ENCODE measurements at places on chromosomes 2 and 18.

GRCh38 chr2:111686994-111687393 is 197.0 kb downstream of the ANAPC1 start:
- DNase-seq = no peak

GRCh38 chr2:135650721-135651120 is 90.9 kb upstream of the UBXN4 start:
- no peak for DNase-seq

GRCh38 chr2:180482696-180483095 is 475.6 kb upstream of the CWC22 start:
- no peak for DNase-seq

GRCh38 chr2:132757002-132757589 is 87.1 kb upstream of the LYPD1 start:
- no peak for DNase-seq

GRCh38 chr18:74841248-74841647 is 243.6 kb downstream of the ZNF407 start:
- no peak for DNase-seq

DNA sequence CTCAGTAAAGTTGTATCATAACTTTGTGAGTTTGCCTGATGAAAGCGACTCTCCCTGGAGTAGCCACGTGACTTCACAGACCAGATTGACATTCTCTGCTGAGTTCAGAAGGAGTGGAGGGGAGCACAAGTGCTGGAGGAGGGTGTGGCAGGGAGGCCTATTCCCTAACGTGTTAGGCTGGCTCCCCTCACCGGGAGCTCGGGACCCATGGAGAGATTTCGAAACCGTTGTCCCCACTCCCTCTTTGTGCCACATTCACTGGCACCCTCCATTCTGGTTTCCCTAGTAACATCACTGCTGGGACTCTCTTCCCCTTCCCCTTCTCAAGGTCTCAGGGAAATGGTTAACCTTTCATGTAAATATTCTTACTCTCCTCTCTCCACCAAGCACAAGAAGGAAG is 279.9 kb downstream of the ALPK2 start:
- no peak for DNase-seq

DNA sequence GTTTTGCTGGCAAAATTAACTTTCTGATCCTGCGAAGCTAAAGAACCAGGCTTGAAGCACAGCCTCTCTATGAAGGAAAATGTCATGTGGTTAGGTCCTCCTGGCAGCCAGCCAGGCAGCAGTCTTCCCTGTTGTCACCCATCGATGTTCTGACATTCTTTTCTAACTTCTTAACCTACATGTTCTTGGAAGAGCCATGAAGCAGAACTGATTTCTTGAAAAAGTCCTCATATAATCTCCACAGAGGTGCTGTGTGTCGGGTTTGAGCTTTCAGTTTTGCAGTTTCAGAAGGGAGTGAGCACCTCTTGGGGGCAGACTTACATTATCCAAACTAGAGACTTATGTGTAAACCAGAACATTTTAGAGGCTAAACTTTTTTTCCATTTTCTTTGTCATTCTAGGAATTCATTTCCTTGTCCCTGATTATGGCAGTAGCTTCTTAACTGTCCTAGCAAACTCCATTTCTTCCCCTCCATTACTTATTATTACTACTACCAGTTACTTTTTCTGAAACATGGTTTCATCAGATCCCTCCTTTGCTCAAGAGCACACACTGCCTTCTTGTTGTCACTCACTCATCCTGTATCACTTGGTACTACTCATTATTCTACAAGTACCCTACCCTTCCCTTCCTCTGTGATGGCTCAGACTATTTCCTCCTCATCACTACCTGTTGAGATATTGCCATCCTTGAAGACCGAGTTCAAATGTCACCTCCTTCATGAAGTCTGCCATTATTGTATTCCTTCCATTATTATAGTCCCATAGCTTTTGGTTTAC is 31.1 kb downstream of the DOK1 start:
- no peak for DNase-seq

GRCh38 chr2:56008661-56009431 is 85.3 kb upstream of the EFEMP1 start:
- DNase-seq = no peak

DNA sequence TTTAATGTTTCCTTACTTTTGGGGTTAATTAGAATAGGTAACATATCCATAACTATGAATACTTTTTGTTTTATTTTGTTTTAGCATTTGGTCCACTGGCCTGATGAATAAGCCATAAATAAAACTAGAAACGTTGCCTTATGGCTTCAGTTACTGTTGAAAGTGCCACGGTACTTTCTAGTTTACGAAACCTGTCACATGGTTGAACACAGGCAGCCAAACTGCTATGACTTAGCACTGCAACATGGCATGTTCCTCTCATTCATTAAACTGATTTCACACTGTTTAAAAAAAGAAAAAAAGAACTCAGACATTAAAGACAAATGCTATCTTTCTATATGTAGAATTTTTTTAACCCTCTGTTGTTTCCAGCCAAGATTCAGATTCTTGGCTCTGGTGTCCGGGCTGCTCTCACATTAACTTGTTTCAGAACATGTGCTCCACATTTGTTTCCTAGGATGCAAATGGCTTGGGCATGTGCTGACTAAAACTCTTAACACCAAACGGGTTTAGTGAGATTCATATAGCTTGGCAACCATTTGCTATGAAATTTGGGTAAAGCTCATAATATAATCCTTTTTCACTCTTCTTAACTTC is 323.9 kb upstream of the RND3 start:
- DNase-seq = no peak

DNA sequence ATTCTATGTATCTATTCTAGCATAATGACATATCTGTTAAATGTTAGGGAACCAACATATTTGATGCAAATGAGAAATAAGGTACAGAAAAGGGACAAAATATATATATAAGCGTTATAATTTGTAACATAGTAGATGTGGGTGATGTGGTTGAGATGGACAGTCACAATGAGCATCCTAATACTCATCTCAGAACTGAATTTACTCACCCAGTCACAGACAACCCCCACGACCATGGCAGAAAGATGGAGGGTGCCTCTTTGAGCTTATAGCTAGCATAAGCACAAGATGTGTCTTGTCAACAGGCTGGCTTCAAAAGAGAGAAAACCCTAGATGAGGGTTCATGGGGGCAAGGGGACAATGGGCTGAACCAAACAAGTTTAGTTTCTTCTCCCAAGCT is 9.1 kb upstream of the DSG3 start:
- no peak for DNase-seq

DNA sequence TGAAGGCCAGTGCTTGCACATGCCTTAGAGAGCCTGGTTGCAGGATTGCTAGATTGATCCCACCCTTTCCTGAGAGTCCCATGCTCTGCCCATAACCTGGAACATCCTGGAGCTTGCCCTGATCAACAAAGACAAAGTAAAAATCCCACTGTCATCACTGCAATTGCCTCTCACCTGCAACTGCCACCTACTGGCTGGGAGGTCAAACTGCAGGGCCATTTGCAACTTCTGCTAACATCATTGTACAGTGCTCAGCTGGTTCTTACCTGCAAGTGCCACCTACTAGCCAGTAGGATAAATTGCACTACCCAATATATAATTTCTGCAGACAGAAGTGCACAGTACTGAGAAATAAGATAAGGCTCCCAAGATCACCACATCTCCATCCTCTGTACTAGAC is 947.5 kb downstream of the CPS1 start:
- DNase-seq = no peak

DNA sequence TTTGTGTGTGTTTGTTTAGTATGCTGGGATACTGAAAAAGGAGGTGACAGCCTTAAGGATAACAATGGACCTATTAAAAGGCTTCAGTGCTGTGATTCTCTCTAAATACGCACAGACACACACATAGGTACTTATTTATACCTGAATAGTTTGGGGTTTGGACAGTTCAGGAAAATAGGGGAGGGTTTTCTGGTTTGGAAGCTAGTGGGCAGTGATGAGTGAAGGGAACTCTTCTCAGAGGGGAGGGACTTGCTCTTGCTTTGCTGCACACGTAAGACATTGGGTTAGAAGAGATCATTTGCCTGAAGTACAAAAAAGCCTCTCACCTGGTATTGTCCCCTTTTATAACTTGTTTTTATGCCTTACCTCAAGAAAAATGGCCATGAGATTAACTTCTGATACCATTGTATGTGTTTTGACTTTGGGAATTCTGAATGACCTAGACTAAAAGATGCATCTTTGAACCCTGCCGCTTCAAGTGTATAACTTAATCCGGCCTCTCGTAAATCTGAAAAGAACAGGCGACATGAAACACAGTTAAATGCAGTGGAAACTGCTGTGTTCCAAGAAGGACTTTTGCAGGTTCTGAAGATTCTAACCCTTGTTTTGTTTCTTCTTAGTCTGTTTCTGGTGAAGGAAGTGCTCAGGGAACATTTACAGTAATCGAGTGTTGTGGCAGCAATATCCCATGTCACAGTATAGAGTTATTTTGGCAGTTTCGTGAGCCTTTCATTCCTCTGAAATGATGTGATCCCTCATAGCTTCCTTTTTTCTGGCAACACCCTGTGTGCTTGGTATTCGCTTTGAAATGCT is 2.5 kb downstream of the CRIM1 start:
- no peak for DNase-seq

DNA sequence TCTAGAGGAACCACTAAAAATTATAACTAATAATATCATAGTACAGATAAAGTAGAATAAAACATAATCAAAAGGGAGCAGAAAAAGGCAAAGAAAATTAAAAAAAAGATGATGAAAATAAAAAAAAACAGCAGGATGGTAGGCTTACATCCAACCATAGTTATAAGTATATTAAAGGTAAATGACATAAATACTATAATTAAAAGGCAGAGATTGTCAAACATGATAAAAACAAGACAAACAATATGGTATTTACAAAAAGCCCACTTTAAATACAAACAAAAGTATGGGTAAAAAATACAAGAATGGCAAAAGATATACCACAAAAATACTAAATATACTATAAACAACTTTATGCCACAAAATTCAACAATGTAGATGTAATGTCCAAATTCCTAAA is 24.4 kb downstream of the CCDC148 start:
- no peak for DNase-seq

GRCh38 chr2:70546376-70546775 is 7.2 kb downstream of the TGFA start:
- no peak for DNase-seq

- DNase-seq = no peak
These were observed 6.9 kb downstream of the DCTN1 start for GRCh38 chr2:74373221-74373676.

DNA sequence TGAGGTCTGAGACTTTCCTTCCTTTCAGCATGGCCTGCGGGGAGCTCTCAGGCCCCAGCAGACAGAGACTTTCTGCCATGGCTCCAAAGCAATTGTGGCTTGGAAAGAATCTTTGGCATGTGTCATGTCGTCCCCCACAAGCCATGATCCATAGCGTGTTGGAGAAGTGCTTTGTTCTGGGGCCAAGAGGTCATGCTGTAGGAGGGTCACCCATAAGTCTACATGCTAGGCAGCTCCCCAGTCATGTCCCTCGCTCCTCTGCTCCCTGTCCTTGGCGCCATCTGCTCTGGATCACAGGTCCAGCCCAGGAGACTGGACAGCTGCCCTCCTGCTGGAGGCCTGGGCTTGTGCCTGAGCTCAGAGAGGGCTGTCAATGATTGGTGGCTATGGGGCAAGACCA is 78.8 kb upstream of the LCLAT1 start:
- DNase-seq = peak; percentile 89

DNA sequence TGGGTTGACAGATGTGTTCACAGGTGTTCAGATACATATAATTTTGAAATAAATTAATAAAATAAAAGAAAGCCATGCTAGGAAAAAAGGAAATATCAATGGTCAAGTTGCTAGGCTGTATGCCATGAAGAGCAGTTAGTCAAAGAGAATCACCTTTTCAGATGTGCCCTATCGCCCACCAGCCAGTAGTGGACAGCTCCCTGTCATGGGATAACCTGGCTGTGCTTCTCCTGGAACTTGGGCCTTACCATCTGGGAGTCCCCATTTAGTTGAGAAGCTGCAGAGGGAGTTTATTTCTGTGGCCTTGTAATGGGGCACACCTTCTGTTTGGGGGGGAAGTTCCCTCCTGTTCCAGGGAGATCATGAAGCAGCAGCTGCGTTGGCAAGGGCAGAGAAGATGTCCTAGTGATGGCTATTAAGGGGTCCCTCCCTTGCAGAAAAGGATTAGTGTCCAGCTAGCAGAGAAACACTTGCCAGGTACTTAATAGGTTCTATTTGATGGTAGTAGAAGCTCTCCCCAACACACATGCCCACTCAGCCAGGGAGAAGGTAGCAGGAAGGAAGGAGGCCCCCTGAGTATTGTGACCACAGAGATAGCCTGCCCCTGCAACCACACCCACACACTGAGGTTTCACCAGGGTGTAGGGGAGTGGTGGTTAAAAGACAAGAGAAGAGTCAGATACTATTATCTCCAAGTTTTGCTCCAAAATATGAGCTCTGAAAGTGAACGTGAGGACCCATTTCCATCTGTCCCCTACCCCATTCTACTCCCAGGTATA is 117.7 kb downstream of the B3GNT2 start:
- no peak for DNase-seq

DNA sequence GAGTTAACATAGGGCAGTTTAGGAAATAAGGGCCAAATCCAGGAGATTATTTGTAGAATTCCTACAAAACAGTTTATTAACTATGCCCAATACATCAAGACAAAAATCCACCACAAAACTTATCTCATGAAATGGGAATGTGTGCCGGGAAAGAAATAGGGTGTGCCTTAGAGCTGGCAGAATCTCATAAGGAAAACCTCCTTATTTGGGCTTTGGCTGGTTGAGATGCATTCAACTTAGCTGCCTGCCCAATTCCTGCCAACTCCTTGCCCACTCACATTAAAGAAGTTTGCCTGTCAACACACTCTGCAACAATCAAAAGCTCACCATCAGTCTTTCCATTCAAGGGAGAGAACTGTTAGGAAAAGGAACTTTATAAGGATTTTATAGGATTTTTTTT is 500.6 kb downstream of the SATB2 start:
- no peak for DNase-seq

GRCh38 chr2:27715318-27716210 is 51.9 kb downstream of the SLC4A1AP start:
- no peak for DNase-seq

GRCh38 chr18:38413193-38413592 is 847.6 kb upstream of the CELF4 start:
- DNase-seq = no peak

- DNase-seq = no peak
These were observed 4.0 kb downstream of the YES1 start for GRCh38 chr18:808086-808485.

DNA sequence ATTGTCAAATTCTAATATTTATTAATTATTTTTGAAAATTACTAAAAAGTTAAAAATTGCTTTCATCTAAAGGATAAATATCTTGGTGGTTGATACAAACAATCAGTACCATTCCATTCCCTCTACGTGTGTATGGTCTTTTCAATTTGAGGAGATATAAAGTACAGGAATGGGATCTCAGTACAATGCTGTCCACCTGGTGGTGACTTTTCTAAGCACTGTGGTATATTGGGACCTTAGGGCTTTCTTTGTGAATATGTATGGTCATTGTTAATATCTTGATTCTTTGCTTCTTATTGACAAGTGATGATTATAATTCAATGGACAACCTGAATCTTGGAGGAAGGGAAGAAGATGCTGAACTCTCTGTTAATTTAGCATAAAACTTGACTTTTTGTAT is 83.1 kb downstream of the NBEAL1 start:
- no peak for DNase-seq

All from pancreas (tissue), 10 donors.